ENCODE measurements at places on chromosomes 13 and 19.

DNA sequence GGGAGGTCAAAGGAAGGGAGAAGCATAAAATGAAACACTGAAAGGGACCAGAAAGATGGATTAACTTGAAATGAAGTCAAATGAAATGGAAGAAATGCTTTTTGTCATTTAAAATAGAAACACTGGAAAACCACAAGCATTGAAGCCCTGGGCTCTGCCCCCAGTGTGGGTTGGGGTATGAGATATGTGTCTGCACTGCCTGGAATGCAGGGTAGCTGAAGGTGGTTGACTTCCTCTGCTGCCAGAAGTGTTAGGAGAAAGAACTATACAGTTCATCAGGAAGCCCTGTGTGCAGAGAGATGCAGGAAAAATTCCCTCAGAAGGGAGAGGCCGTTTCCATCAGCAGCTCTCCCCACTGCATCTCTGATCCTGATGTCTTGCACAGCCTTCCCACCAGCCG is 69.2 kb downstream of the DHRS12 start:
- DNase-seq = no peak

DNA sequence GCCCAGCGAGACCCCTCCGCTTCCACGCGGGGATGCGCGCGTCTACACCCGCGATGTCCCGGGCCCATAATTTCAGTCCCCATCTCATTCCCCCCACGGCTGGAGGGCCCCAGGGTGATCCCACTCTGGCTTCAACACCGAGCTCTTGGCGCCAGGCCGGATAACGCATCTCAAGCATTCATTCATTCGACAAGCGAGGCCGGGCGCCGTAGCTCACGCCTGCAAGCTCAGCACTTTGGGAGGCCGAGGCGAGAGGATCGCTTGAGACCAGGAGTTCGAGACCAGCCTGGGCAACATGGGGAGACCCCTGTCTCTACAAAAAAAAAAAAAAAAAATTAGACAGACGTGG is 5.9 kb downstream of the ANGPTL6 start:
- DNase-seq = no peak

- no peak for DNase-seq
Observed at GRCh38 chr13:88022431-88023208, 351.4 kb downstream of the SLITRK5 start.

GRCh38 chr19:19064811-19065745 is 1.3 kb downstream of the SLC25A42 start:
- peak; percentile 4 for DNase-seq

GRCh38 chr13:111946214-111946613 is 120.7 kb upstream of the SOX1 start:
- DNase-seq = no peak

All from Calu3 (cell line).